ENCODE measurements at places on chromosomes 4 and X.

GRCh38 chr4:47717188-47717587 lies 120.7 kb downstream of the CORIN start:
- no peak for DNase-seq

DNA sequence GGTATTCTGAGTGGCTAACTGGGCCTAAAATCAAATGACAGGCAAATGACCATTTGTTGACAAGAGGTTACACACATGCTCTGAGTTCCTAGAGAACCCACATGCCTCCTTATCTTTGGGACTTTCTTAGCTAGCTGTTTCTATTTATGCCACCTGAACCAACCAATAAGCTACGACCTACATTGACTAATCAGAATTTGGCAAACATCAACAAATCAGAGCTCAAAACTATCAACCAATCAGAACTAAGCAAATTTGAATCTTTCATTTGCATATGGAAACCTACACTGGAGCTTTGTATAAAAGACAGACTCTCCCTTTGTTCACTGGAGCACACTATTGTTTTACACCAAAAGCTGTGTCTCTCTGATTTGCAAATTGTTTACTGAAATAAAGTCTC lies 192.0 kb downstream of the CXXC4 start:
- no peak for DNase-seq

DNA sequence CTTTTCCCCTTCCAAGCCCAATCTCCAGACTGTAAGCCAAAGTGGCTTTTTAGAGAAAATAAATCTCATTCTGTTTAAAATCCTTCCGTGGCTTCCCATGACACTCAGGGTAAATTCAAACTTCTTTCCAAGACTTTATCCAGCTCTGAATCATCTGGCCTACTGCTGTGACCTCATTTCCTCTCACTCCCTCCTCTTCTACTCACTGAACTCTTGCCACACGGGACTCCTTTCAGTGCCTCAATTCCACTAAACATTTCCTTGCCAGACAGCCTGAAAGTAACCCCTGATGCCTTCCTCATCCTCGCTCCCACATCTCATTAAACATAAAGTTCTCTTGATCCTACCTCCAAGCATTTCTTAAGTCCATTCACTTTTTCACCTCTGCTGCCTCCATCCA lies 27.8 kb upstream of the RNF128 start:
- DNase-seq, result peak; percentile 47

GRCh38 chrX:77009691-77010090 lies 437.5 kb upstream of the FGF16 start:
- peak; percentile 12 for DNase-seq

DNA sequence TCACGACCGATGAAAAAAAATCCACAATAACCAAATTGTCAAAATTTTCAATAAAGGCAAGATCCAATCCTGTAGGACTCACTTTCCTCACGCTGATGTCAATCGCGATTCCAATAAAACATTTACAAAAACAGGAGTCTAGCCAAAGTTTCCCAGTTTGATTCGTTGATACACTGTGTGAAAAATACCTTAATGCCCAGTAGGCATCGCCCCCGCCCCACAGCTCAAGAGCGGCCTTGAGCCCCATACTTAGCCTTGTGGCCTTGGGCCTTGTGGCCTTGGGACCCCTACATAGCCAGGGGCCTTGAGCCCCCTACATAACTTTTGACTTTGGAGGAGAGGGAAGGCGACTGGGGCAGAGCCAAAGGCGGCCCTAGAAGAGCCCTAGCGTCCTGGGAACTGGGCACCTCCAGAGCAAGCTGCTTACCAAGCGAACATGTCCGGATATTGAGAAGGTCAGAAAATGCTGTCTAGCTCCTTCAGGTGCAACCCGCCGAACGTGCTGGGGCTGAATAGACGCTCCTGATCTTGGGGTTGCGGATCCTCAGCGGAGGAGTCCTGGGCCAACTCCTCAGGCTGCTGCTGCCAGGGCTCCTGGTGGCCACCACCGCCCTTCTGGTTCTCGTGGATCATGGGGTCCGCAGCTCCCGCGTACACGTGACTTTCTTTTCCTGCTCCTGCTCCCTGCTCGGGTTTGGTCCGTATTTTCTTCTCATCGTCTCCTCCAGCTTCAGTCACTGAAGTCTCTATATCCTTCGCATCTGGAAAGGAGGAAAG lies 62.9 kb downstream of the RHOXF2B start:
- DNase-seq, result no peak

DNA sequence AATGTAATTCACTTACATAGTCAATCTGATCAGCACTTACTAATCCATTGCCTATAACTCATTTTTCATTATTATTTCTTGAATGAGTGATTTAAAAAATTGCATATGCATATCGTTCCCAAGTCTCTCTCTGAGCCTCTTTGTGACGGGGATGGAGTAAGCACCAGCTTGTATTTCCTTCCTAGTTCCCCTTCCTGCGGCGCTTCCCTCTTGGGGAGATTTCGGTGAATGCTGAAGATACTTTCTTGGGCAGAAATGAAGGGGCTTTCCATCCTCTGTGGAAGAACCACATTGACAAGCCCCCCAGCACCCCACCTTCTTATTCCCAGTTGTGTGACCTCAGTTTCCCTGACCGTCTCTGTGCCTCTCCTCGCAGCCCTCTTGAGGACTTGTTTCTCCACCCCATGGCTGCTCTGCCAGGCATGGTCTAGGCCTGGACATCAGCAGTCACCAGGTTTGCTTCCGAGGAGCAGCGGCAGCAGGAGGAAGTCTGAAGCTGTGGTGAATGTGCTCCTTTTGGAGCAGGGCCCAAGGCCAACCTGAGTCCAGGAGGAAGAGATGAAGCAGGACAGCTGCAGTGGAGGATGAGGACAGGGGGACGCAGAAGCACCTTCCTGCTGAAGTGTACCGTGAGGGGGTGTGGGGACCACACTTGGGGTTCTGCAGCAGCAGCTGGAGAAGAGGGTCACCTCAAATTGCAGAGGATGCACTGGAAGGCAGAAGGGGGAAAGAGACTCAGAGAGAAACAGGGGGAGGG lies 124.9 kb downstream of the IRF2 start:
- DNase-seq, result no peak

DNA sequence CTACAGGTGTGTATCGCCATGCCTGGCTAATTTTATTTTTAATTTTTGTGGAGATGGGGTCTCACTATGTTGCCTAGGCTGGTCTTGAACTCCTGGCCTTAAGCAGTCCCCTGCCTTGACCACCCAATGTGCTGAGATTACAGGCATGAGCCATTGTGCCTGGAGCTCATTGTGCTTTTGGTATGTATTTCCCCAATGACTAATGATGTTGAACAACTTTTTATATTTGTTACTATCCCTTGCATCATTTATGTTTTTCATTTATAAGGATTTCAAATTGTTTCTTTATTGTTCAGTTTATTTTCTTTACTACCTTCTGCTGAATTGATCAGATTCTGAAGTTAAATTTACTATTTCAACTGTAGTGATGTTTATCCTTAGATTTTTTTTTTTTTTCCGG lies 199.7 kb downstream of the CEP135 start:
- DNase-seq, result no peak

- DNase-seq, result peak; percentile 1
Measured at GRCh38 chr4:183876268-183876934, 28.7 kb upstream of the STOX2 start.

- DNase-seq, result peak; percentile 73
Measured at GRCh38 chr4:25258980-25259578, 25.2 kb downstream of the PI4K2B start.

DNA sequence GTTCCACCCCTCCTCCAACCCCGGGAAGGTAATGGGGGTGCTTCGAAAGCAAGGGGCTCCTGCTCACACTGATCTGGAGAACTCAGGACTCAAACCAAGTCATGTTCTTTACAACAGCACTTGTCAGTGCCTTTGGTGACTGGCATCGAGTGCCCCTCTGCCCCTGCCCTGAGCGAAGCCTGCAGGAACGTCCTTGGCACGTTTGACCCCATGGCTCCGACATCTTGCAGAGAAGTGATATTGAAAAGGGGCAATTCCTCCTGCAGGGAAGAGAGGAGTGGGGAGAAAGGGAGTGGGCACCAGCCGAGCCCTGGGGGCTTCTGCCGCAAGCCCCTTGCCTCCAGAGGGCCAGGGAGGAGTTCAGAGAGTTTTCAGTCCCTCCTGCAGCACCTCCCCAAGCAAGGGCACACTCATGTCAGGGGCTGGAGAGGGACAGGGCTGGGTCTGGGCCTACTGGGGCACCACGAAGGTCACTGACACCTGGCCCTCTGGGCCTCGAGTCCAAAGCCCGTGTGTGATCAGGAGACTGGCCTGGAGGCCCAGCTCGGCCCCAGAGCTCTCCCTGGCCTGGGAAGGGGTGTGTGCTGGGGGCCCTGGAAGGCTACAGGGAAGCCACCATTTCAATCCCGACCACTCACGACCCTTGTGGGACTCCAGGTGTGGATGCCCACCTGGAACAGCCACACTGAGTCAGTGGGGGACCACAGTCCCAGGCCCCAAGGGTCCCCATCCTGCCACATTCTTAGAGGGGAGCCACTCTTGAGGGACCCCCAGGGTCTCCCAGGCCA lies 94.9 kb upstream of the NKX1-1 start:
- DNase-seq, result no peak

- no peak for DNase-seq
Measured at GRCh38 chr4:69668680-69669079, 15.6 kb upstream of the UGT2A1 start.

DNA sequence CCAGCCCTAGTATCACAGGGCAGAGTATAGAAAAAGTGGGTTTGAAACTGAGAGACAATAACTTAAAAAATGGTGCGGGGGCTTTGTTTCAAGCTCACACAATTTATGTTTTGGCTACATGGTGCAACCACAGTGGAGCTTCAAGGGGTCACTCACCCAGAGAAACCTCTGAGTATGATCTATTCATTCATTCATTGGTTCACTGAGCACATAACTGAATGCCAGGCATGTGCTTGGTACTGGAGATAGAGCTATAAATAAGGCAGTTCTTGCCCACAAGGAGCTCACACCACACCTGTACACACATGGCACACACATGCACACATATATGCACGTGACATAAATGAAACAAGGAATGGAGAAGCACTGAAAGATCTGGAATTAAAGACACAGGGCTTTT lies 171.4 kb downstream of the NHS start:
- DNase-seq, result no peak

- DNase-seq, result peak; percentile 82
Measured at GRCh38 chrX:68832101-68832416, 3.2 kb downstream of the EFNB1 start.

- DNase-seq, result no peak
Measured at GRCh38 chr4:147971116-147971515, 239.2 kb downstream of the ARHGAP10 start.

- peak; percentile 81 for DNase-seq
Measured at GRCh38 chrX:10450229-10450958, 170.0 kb downstream of the MID1 start.

DNA sequence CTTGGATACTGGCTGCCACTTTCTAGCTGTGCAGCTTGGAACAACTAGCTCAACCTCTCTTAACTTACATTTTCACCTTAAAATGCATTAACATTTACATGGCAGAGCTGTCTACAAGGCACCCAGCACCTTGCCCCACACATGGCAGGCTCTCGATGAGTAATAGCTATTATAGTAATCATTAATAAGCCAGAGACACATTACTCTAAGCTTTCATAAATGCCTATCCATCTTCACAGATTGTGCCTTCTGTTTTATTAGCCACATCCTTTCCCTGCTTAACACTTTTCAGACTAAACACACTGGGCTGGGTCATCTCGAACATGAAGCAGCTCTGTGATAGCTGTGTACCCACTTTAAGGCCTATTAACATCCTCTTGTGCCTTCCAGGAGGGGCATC lies 83.8 kb upstream of the UCP1 start:
- no peak for DNase-seq

- no peak for DNase-seq
Measured at GRCh38 chr4:33886356-33886755, 2358.0 kb downstream of the ARAP2 start.

GRCh38 chr4:84032372-84032771 lies 466.7 kb downstream of the NKX6-1 start:
- DNase-seq, result no peak

GRCh38 chr4:68326141-68326540 lies 23.7 kb downstream of the YTHDC1 start:
- no peak for DNase-seq

DNA sequence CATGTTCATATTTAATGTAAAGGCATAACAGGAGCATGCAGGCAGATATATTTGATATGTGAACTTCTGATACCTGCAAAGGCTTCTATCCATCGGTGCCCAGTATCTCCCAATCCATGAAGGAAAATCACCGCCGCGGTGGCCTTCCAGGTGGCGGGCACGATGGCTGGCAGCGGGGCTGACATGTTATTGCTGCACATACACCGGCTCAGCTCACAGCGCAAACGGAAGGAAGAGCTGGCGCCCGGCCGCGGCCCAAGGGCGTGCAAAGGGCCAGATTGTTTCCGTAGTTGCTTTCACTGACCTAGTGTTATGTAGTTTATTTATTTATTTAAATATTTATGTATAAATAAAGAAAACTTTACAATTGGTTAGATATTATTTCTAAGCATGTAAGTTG lies 322.7 kb upstream of the PITX2 start:
- DNase-seq, result no peak

DNA sequence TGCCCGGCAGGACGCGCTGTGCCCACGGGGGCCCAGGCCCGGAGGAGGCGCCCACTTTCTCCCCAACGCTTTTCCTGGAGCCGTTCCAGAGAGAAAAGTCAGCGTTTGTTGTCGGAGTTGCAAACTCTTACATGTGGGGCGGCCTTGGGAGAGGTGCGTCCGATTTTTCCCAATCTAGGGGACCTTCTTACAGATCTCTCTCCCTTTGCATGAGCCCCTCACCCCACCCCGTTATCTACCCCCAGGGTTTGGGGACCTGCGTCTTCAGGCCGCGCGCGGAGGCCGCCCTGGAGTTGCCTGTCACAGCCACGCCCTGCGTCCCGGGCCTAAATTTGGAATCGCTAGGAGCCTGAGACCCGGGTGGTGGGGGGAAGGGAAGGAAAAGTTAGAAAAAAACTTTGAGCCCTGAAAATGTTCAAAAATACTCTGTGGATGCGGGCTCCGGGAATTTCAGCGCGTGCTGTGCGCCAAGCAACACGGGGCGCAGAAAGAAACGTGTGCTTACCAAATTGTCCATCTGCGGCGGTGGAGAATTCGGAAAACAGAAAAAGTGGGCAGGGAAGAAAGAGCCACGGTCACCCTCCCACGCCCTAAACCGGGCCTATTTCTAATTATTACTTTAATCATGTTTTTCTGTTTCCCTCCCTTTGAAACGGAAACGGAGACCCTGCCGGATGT lies 587 bp downstream of the CD99 start:
- DNase-seq, result peak; percentile 68

- DNase-seq, result no peak
Measured at GRCh38 chr4:38254825-38255224, 294.6 kb downstream of the PTTG2 start.

DNA sequence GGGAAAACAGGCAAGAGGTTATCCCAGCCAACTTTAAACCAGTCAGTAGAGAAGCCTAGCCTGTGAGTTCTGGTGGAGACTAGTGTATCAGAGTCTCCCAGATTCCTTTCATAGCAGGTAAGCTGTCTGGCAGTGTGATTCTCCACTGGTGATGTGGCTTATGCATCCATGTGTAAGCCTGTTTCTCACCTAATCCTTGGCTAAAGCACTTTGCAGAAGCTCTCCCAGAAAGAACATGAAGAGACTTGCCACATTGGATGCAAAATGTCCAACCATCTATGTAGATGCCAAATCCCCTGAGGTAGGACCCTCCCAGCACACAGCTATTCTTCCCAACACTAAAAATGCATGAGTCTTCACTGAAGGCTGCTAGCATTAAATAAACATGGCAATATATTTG lies 111.7 kb downstream of the CHRNA9 start:
- DNase-seq, result no peak
